ENCODE measurements at places on chromosomes 12 and 14. TPM values are rescaled to one million over a fixed set of nuclear protein-coding genes. Genes with fewer than 3 reads are reported as not detected.

GRCh38 chr12:67988601-67989021 is 636 bp upstream of the IFNG-AS1 start:
- peaks cover 26% of the 10 kb centered on the region for H3K4me1 ChIP-seq
- no peak overlapping the region for H3K27ac ChIP-seq
- DNase-seq: no peak
- H3K4me3 ChIP-seq: no peak overlapping the region

GRCh38 chr12:90972226-90972625 is 17.2 kb upstream of the CCER1 start:
- no peak overlapping the region for H3K27ac ChIP-seq
- no peaks in the 10 kb centered on the region for H3K4me1 ChIP-seq
- DNase-seq: no peak
- no peaks in the 10 kb centered on the region for H3K36me3 ChIP-seq
- no peak overlapping the region for H3K4me3 ChIP-seq

GRCh38 chr14:64722842-64723447 is 18.7 kb downstream of the PLEKHG3 start:
- H3K27ac ChIP-seq: no peak overlapping the region
- DNase-seq: no peak
- no peak overlapping the region for H3K4me3 ChIP-seq
- H3K27me3 ChIP-seq: peaks cover 22% of the 10 kb centered on the region
- peaks cover 27% of the 10 kb centered on the region for H3K4me1 ChIP-seq
- H3K36me3 ChIP-seq: no peaks in the 10 kb centered on the region

TAOK3 gene
- total RNA-seq: 13.1 TPM

- no peak for DNase-seq
- H3K36me3 ChIP-seq: peaks cover 5% of the 10 kb centered on the region
- no peak overlapping the region for H3K4me3 ChIP-seq
- no peak overlapping the region for H3K27ac ChIP-seq
- H3K4me1 ChIP-seq: peaks cover 11% of the 10 kb centered on the region
These were observed 1.3 kb downstream of the LRP1-AS start for GRCh38 chr12:57146092-57146491.

DNA sequence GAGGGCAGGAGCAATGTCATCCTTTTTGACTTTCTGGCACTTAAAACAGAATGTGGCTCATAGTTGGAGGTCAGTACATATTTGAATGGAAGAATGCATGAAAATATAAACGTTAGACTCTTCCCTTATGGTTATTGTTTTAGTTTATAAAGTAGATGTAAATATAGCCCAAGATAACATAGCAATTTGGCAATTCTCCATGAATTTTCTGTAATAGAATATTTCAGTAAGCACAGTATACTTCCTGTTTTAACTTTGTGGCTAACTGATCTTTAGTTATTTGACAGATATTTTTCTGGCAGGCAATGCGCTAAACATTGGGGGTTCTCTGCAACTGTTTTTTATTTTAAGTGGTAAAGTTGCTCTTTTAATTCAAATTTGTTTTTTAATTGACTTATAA is 763.0 kb downstream of the NRXN3 start:
- H3K27ac ChIP-seq: no peak overlapping the region
- H3K4me1 ChIP-seq: no peaks in the 10 kb centered on the region
- H3K36me3 ChIP-seq: no peaks in the 10 kb centered on the region
- no peak overlapping the region for H3K4me3 ChIP-seq
- DNase-seq: no peak
- no peaks in the 10 kb centered on the region for H3K27me3 ChIP-seq

DNA sequence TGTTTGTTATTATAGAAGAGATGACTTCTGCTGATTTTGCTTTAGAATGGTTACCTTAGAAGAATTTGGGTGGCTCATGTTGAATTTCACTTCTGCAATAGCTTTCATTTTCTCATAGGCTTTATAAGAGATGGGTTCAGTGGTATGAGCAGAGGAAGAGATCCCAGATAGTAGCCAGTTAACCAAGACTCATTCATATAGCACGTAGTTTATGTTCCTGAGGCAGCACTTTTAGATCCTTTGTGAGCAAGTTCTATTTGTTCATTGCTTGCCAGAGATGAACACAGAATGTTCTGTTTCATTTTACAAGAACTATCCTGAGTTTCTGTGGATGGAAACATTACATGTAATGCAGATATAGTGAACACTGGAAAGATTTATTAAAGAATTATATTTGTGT is 32.2 kb downstream of the RAB21 start:
- no peaks in the 10 kb centered on the region for H3K27me3 ChIP-seq
- no peaks in the 10 kb centered on the region for H3K36me3 ChIP-seq
- no peak for DNase-seq
- H3K27ac ChIP-seq: no peak overlapping the region

OR4E2 gene
- not detected for total RNA-seq

SLC5A8 gene
- not detected for total RNA-seq

LRP6 gene
- total RNA-seq: 48.3 TPM

DNA sequence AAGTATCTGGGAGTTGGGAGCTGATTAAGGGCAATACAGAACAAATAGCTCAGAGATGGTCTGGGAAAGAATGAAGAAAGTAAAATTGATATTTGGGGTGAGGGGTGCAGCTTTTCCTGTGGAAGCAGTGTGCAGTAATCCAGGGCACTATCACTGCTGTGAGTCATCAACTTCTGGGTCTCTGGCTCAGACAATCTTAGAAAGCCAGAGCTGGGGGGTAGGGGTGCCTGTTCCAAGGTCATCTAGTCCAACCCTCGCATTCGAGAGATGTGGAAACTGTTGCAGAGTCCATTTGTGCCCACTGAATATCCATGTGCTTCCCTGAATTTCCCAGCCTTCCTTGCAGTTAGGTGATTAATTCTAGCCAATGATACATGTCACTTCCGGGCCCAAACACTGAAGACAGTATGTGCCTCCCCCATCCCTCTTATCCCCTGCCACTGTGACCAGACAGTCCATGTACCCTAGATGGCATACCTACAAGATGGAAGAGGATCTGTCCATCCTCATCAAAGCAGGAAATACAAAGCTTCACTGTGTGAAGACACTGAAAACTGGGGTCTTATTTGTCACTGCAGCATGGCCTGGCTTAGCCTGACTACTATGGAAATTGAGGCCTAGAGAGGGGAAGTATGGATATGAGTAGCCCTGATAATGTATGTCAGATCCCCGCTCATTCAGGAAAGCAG is 51.9 kb downstream of the ZFP36L1 start:
- no peak overlapping the region for H3K4me3 ChIP-seq
- H3K27ac ChIP-seq: no peak overlapping the region
- peaks cover 5% of the 10 kb centered on the region for H3K36me3 ChIP-seq
- H3K4me1 ChIP-seq: peaks cover 6% of the 10 kb centered on the region
- no peak for DNase-seq

RAD9B gene
- total RNA-seq: 0.49 TPM

PZP gene
- not detected for total RNA-seq

GRCh38 chr14:79018836-79019235 is 848.7 kb downstream of the NRXN3 start:
- no peak overlapping the region for H3K27ac ChIP-seq
- no peak overlapping the region for H3K4me3 ChIP-seq
- H3K27me3 ChIP-seq: peaks cover 2% of the 10 kb centered on the region
- DNase-seq: no peak
- H3K36me3 ChIP-seq: no peaks in the 10 kb centered on the region

DNA sequence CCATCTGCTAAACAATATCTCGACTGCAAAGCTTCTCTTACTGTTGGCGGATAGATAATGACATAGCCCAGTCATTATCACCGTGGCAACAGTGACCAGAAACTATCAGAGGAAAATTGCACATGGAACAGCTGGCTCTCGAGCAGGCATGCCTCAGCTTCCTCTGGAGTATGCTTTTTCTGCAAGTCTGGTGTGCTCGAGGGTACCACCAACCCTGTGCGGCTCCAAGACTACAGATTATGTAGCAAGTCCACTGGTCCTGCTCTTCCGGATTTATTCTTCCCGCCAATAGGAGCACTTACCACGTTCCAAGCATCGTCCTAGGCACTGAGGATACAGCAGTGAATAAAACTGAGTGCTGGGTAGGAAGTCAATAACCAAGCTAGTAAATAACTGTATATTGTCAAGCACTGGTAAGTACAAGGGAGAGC is 1.4 kb upstream of the GLRX5 start:
- peaks cover 35% of the 10 kb centered on the region for H3K4me1 ChIP-seq
- peaks cover 5% of the 10 kb centered on the region for H3K27me3 ChIP-seq
- no peak for DNase-seq
